ENCODE measurements at places on chromosomes 5 and 9.

DNA sequence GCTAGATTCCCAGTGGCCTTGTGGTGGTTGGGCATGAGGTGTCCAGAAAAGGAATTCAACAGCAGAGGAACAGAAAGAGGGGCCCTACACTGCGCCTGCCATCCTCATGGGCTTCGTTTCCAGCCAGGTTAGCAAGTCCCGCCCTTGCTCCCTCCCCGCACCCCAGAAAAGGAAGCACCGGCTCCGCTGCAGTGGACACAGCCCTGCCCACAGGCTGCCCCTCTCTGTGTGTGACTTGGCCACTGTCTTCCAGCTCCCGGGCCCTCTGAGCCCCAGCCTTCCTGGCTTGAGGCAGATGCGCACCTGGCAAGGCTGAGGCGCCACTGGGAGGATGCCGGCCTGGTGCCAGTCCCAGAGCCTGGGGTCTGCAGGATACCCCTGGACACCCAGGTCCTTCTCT is 305.0 kb upstream of the IRX4 start:
- no peak for DNase-seq

- no peak for DNase-seq
These were observed 95.8 kb upstream of the SPATA31C2 start for GRCh38 chr9:88234114-88234513.

DNA sequence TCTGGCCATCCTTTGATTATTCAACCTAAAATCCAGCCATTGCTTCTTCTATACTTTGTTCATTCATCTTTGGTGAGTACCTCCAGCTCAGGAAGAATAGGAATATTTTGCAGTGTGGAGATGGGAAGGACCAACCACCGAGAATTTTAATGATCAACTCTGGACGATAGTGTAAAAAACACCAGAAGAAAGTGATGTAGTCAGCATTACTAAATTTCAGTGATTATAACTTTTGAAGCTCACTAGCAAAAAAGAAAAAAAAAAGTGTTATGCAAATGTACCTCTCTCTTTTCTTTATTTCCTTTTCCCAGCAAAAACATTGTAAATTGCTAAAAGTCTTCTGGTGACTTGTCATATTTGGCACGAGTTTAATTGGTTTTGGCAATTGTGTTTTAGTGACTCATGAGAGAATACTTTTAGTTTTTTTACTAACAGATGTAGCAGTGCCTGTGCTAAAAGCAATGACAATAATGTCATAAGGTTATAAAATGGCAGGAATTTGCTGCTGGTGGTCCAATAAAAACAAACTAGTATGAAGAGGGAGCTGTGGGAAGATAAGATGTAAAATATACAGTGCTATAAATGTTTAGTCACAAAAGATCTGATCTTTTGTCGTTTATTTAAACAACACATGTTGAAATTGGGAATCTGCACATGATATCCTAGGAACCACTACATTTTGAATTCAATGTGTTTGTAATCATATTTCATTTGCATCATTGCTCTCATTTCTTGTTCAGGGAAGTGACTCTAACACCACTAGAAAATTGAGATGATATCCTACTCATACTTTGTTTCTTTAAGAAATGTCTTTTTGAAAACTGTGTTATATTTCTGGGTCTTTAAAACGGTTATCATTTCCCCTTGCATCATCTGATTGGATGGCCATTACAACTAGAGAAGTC is 81.3 kb upstream of the ERCC6L2 start:
- DNase-seq, result peak; percentile 89

DNA sequence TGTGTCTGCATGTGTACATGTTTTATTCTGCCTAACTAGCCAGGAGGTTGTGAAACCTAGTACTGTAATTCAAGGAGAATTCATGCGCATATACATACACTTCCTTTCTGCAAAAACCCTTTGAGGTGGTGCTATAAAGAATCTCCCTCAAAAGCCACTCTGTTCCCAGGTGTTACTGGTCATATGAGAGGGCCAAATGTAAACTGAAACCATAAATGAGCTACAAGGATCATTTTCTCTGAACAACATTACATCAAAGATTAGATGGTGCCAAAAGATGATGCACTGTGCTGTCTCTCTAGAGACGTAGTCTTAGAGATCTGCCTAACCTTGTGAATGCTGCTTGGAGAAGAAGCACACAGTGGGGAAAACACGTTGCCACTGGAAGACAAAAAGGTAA is 15.7 kb downstream of the NREP start:
- DNase-seq, result no peak

GRCh38 chr9:137044502-137045177 is 1.3 kb downstream of the NPDC1 start:
- no peak for DNase-seq

DNA sequence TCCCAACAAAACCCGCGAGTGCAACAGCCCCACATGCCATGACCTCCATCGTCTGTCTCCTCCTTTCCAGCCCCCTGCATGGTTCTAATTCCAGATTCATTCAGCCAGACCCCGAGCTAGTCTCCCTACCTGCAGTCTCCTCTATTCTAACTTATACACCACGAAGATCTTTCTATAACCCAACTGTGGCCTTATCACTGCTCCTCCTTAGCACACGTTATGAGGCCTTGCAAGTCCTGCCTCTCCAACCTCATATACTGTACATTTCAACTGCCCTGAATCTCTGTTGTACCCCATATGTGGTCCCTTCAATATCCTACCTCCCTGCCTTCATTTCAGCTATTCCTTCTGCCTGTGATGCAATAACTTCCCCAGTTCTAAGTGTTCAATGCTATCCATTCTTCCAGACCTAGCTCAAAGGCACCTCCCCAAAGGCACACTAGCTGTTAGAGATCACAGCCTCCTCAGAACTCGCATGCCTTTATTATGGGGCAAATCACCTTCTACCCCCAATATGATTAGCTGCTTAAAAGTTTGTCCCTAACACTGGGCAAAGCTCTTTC is 215.1 kb upstream of the TRIM32 start:
- DNase-seq, result no peak

GRCh38 chr5:56233230-56233629 is at the start of gene ANKRD55:
Gene ANKRD55, minus strand, starts transcription at chr5:56233330. Its CDS starts 417 bp downstream, at chr5:56232913.
- DNase-seq, result no peak

DNA sequence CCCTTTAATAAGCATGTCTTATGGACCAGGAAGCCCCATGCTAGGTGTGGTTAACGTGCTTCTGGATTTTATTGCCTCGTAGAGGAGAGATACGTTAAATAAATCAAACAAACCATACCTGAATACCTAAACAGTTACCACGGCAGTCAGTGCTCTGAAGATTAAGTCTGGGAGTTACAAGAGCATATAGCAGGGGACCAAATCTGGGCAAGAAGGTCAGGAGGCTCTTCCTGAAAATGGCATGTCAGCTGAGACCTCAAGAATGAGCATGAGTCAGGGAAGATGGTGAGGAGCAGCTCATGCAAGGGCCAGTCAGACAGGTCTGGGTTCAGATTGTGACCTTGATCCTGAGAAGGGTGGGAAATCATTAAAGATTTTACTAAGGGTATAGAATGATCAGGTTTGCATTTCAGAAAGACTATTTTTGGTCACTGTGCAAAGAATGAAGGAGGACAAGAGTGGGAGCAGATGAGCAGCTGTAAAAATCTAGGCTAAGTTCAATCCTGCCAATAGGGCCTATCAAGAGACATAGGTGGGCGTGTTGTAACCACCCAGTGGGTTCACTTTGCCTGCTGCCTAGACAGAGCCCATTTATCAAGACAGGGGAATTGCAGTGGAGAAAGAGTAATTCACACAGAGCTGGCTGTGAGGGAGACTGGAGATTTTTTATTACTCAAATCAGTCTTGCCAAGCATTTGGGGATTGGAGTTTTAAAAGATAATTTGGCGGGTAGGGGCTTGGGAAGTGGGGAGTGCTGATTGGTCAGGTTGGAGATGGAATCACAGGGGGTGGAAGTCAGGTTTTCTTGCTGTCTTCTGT is 4.8 kb upstream of the ZNF366 start:
- no peak for DNase-seq

- no peak for DNase-seq
These were observed 23.0 kb downstream of the FRRS1L start for GRCh38 chr9:109143881-109144562.

GRCh38 chr9:84045481-84046097 is 65.0 kb downstream of the RMI1 start:
- DNase-seq, result no peak

DNA sequence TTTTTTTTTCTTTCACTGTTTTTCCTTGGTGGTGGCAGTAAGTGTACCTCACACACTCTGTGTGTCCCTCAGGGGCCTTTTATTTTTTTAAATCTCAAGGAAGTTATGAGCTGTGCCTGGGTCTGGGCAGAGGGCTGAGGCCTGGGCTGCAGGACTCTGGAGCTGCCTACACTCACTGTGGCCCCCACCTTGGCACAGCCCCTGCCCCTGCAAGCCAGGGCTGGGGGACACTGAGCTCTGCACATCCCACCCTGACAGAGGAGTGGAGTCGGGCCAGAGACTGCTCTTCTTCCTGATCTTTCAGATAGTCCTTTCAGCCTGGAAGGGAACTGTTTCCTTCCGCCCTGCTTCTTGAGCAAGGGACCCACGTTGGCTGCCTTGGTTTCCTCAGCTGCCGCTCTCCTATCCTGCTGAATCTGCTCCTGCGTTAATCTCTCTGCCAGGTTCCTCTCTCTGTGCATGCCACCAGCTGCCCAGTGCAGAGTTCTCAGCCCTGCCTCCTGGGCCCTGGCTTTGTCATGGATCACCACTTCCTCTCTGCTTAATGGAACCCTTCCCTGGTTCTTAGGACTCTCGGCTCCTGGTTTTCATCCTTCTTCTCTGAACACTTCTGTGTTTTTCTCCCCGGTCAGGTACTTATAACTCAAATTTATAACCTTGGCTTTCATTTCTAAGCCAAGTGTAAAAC is 502.3 kb downstream of the DIRAS2 start:
- DNase-seq, result no peak

- no peak for DNase-seq
These were observed 733.4 kb downstream of the DNAH5 start for GRCh38 chr5:13211064-13211463.

DNA sequence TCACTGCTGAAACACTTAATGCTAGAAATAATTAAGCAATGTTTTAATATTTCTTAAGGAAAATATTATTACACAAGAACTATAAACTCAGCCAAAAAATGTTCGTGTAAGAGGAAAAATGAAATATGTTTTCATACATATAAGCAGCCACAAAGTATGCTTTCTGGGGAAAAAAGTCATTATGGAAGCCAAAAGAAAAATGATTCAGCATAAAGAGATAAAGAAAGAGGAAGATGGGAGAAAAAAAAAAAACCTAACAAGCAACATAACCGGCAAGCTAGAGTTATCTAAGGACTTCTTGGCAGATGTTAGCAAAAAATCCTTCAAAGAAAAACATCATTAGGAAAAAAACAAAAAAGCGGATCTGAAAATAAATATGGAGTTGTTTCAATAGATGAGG is 179.1 kb downstream of the MUSK start:
- peak; percentile 38 for DNase-seq

DNA sequence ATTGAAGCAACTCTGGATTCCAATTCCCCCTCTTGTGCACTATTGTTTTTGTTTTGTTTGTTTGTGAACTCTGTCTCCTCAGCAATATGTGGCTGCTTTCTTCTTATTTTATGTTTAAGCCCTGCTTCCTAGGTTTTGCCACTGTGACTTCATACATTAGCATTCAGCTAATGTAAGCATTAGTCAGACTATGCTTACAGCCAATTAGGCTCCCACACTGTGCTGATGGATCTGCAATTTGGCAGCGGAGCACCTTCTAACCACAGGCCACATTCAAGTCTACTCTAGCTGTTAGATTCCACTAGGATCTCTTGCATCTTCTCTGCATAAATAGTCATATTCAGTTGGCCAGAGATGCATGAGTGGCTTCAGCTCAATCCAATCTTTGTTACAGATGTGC is 9.6 kb upstream of the BICD2 start:
- peak; percentile 67 for DNase-seq

DNA sequence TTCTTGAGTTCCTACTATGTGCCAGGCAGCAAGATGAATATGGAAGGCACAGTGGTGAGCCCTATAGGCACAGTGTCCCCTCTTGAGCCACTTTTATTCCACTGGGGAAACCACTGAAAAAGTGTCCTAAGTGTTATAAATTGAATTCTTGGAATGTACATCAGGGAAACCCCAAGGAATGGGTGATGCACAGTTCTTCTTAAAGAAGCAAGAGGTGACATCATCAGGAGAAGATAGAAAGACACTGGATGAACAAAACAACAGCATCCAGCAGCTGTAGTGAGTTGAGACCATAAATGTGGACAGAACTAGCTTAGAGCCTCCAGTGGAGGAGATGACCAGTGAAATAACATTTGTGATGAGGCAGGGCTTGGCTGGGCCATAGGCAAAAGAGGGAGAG is 199.2 kb upstream of the ANKRD55 start:
- no peak for DNase-seq

- no peak for DNase-seq
These were observed 372.3 kb downstream of the CTNND2 start for GRCh38 chr5:11531811-11532555.

DNA sequence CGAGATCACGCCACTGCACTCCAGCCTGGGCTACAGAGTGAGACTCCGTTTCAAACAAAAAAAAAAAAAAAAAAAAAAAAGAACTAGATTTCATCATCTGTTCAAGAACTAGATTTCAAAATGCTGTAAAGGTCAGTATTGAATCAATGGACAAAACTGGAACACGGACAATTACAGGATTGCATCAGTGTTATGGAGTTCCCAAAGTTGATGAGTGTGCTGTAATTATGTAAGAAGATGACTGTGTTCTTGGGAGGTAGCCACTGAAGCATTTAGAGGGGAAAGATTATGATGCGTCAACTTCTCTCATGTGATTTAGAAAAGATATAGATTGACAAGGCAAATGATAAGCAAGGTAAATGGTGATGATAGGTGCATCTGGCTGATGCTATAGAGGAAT is 6.5 kb downstream of the FAM240B start:
- DNase-seq, result peak; percentile 95

- no peak for DNase-seq
These were observed 27.2 kb downstream of the MORN5 start for GRCh38 chr9:122186777-122187470.

DNA sequence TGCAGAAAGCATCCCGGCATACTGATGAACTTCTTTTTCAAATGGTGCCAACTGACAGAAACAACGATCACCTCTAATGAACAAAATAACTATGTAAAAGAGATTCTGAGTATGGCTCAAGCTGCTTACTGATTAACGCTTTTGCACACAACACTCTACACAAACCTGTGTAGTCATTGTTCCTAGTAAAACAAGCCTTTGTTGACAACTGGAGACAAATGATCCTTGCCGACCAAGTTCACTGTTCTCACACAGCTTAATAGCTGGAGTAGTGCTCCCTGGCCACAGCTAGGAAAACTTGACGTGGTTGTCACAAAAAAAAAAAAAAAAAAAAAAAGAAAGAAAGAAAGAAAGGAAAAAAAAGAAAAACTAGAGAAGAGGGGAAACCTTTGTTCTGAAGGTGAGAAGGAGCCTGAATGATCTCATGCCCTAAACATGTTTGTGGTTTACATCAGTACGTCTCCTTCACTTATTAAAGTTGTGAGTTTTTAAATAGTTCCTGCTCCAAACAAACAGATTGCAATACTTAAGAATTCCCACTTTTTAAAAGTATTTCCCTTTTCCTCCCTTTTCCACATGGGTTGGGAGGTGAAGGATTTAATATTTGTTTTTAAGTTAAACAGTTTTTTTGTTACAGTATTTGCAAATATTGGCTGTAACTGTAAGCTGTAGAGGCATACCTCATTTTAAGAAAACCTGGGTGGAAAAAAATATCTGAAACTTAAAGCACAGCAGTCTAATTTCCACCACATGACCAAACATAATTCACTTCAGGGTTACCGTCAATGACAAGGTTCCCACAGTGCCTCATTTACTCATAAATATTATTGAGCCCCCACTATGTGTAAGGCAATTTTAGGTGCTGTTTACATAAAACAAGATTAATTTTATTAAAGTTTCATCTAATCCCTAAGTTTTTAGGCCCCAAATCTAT is 63.7 kb downstream of the GLIS3 start:
- DNase-seq, result peak; percentile 57

- no peak for DNase-seq
These were observed 337 bp upstream of the DMAC1 start for GRCh38 chr9:7799944-7800285.

All from adipocyte (in vitro differentiated cells).